ENCODE measurements at places on chromosomes 1 and 21.

GRCh38 chr21:14046401-14046800 lies 164.4 kb downstream of the LIPI start:
- no peak for DNase-seq

- no peak for DNase-seq
Measured at GRCh38 chr1:209107535-209107934, 476.0 kb upstream of the CAMK1G start.

DNA sequence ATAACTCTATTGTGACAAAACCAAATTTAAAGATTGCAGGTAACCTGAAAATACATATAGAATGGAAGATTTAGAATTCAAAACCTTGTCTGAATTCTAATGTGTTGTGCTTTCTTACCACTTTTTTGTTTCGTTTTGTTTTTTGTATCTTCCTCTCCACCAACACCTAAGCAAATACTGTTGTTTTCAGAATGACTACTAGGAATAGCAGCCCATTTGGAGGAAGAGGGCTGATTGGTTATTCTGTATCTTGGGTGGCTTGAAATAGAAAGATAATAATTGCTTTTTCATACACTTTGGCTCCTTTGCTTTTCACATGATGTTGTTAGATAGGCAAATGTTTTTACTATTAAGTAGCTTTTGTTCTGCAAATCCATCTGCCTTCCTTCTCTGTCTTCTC lies 61.0 kb upstream of the LRRC7 start:
- DNase-seq: no peak

GRCh38 chr1:172533513-172534151 lies 682 bp downstream of the SUCO start:
- no peak for DNase-seq

DNA sequence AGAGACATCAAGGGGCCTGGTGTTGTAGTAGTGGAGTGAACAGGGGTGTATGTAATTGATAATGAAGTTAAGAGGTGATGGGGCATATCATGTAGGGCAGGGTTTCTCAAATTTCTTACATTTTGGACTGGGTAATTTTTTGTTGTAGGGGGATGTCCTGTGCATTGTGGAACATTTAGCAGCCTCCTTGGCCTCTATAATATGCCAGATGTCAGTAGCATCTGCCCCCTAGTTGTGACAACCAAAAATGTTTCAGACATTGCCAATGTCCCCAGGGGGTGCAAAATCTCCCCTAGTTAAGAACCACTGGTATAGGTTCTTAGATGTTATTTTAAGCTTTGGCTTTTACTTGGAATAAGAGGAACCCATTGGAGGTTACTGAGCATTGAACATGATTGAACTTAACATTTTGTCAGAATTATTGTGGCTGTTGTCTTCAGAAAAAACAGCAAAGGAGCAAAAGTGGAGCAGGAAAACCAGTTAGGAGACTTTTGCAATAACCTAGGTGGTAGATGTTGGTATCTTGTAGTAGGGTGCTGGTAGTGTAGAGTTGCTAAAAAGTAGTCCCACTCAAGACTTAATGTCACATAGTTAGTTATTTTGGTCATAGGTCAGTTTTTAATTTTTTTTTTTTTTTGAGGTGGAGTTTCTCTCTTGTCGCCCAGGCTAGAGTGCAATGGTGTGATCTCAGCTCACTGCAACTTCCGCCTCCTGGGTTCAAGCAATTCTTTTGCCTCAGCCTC lies 6.2 kb downstream of the ZNF326 start:
- DNase-seq: no peak
